ENCODE measurements at places on chromosomes 16 and 17.
A peak's percentile ranks its signal among the peaks of the same experiment; 100 is the strongest.

- DNase-seq: no peak
Observed at GRCh38 chr17:19664821-19665181, 16.2 kb downstream of the ALDH3A2 start.

- DNase-seq: no peak
Observed at GRCh38 chr17:60525328-60525684, 736 bp downstream of the APPBP2 start.

GRCh38 chr16:79261481-79261940, 339.0 kb downstream of the MAF start:
- DNase-seq: no peak

DNA sequence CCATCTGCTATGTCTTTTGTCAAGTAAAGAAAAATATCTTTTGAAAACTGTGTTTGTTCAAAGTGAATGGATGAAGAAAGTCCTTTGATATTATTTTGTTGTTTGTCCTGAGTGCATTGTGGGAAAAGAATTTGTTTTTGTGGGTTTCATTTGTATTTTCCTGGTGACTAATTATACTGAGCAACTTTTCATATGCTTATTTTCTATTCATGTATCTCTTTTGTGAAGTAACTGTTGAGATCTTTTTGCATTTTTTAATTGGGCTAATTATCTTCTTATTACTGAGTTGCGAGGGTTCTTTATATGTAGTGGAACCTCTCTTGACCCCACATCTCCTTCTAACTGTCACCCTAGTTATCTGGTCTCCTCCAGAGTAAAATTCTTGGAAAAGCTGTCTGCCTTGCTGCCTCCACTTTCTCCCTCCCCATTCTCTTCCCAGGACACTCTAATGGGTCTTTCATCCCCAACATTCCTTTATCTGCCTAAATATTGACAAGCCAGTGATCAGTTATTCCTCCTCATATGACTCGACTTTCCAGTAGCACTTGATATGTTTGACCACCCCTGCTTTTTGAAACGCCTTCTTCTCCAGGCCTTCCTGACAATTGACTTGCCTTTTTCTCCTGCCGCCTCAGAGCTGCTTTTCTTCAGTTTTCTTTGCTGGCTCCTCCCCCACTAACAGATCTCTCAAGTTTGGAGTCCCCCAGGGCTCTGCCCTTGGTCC, 117.6 kb upstream of the HAS3 start:
- DNase-seq: no peak

GRCh38 chr16:17467923-17468540, 2.7 kb downstream of the XYLT1 start:
- DNase-seq: peak; percentile 69

DNA sequence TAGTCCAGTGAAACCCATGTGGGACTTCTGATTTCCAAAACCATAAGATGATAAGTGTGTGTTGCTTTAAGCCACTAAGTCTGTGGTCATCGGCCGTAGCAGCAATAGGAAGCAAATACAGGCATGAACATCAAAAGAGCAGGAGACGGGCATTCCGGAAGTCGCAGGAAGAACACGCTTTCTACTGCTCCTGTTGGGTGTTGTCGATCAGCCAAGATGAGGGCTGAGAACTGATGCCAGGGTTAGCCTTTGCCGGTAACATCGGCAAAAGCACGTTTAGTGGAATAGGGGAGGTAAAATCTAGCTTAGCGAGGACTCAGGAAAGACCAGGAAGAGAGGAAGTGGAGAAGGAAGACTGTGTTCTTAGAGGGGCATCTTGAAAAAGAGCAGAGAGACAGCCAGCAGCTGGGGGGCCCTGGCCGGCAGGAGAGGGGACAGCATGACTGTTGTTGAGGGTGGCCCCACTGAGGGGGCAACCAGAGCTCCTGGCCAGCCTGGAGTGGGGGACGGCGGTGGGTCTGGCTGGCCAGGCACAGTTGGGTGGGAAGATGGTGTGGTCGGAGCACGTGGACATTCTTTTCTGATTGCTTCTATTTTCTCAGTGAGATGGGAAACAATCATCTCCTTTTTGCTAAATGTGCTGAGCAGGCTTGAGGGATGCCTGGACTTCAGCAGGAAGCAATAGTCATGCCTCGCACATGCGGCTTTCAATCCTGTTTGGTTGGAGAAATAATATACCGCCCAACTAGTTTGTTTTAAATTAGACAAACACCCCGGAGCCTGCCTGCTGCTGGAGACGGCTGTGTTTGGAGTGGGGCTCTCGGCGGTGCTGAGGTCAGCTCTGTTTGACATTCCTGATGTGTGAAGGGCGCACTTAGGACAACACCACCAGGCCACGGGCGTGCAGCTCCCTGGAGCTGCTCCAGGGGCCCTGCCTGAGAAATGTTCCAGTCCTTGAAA, 109.9 kb downstream of the METRNL start:
- peak; percentile 16 for DNase-seq

DNA sequence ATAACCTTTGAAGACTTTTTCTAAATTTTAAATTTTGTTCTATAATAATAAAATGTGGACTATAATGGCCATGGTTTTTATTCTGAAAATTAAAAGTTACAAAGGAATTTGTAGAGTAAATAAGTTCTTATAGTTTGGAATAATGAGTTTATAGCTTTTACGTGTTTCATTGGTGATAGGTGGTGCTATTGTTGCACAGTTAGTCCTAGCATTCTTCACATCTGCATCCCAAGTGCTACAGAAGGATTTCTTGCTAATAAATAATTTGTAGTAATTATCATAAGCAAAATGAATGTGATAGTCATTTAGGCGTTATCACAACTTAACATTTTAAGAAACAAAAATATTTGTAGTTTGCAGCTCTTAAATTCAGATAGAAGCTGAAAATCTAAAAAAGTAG, 67.9 kb downstream of the BCAS3 start:
- DNase-seq: no peak

GRCh38 chr17:7295230-7296180, 1.1 kb upstream of the YBX2 start:
- DNase-seq: no peak

GRCh38 chr16:87463722-87464690, 28.8 kb downstream of the ZCCHC14 start:
- no peak for DNase-seq

- no peak for DNase-seq
Observed at GRCh38 chr16:16150117-16150877, 73.0 kb downstream of the ABCC6 start.

- DNase-seq: no peak
Observed at GRCh38 chr17:41547921-41548843, 20.1 kb upstream of the KRT19 start.

DNA sequence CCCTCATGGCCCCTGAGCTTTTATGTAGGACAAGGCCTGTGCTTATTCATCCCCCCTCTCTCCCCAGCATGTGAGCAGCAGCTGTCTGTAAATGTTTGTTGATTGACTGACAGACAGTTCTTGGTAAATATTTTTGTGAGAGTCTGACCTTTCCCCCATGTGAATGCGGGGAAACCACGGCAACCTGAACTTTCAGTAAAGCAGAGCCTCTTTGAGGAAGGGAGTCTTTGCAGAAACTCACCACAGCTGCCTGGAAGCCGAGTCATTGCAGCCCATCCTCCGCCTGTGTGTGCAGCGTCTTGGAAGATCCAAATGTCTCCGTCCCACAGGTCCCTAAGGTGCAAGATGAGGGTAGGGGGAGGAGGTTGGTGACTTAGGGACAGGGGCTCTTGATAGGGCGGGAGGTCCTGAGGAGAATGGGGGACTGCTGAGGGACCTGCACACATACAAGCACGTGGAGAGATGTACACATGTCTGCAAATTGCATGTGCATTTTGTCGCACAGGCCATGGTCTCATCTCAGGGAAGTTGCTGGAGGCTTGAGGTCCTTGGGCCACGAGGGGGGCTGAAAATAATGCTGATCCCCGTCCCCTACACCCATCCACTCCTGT, 23.0 kb upstream of the IL21R start:
- no peak for DNase-seq

DNA sequence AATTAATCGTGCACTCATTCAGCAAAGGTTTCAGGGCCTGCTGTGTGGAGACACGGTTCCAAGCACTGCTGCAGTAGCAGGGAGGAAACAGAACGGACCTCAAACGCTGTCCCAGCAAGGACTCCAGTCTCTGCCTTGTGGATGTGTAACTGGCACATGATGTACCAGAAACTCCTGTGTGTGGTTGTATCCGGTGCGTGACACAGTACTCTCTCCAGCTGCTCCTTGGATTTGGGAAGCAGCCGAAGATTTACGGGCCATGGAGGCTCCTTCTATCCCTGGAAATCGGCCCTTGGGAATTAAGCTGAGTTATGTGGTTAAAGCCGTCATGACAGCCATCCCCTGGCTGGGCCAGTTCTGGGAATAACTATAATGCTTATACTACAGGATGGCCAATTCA, 8.5 kb upstream of the ANKRD11 start:
- DNase-seq: no peak

DNA sequence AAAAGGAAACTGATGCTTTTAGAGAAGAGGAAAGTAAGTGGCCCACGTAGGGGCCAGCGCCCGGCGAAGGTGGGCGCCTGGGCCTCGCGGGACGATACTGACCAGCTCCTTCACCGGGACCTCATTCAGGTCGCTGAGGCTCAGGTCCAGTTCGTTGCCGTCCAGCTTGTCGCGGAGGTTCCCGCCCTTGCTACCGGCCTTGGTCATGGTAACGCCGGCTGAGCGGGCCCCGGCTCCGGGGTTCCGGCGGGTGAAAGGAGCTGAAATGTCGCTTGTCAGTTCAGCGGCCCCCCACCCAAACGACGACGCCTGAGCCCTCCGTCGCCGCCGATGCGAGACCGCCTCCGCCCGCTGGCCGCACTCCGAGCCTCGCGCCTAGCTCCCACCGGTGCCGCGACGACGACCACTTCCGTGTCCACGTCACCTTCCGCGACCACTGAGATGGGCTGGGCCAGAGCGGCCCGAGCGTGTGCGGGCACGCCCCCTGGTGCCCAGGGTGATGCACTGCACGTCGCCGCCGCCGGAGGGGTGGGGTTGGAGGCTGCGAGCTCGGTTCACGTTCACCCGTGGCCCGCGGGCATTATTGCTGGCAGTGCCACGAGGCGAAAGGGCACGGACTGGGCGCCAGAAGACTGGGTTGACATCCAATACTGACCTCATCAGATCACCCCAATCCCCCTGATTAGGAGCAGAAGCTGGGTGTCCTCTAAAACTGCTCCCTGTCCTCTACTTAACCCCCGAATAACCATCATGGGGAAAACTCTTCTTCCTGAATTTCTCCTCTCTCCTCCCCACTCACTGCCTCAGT, at the start of gene LRRC59:
Gene LRRC59, minus strand, starts transcription at position 413 of the 808 bp plus-strand sequence. Its CDS starts 206 bp downstream, at position 207.
- peak; percentile 95 for DNase-seq

GRCh38 chr16:50644729-50645128, 36.4 kb downstream of the SNX20 start:
- no peak for DNase-seq

DNA sequence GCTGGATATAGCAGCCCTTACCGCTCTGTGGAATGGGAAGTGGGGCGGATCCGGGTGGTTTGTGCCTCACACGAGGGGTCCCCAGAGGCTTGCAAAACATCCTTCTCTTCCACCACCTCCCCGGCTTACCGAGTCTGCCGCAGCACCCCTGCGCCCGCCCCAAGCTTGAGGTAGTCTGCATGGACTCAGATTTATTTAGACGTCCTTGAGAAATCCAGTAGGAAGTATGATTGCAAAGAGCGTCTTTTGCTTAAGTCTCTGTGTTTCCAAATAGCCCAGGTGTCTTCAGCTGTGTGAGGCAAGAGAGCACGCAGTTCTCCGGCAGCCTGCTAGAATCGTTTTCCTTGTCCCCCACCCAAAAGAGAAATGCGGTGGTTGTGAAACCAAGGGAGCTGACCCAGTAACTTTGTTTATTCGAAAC, 2.4 kb downstream of the KIAA0513 start:
- no peak for DNase-seq

- no peak for DNase-seq
Observed at GRCh38 chr16:4345836-4346781, 5.0 kb downstream of the PAM16 start.

- DNase-seq: peak; percentile 59
Observed at GRCh38 chr17:34998205-34998604, 17.9 kb downstream of the LIG3 start.

DNA sequence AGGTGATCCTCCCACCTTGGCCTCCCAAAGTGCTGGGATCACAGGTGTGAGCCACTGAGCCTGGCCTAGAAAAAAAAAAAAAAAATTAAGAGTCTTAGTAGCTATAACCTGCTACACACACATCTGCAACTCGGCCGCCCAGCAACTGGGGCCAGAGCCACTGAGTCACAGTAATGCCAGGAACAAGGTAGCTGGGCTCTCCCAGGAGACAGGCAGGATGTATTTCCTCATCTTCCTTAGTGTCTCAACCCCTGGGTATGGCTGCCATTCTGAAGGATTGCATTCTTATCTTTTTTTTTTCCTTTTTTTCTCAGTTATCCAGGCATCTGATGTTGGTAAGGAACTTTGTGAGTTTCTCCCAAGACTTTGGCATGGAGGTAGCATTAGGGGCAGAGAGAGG, 7.1 kb upstream of the PSMD3 start:
- DNase-seq: no peak

GRCh38 chr17:42618442-42619150, 9.1 kb downstream of the TUBG1 start:
- no peak for DNase-seq

DNA sequence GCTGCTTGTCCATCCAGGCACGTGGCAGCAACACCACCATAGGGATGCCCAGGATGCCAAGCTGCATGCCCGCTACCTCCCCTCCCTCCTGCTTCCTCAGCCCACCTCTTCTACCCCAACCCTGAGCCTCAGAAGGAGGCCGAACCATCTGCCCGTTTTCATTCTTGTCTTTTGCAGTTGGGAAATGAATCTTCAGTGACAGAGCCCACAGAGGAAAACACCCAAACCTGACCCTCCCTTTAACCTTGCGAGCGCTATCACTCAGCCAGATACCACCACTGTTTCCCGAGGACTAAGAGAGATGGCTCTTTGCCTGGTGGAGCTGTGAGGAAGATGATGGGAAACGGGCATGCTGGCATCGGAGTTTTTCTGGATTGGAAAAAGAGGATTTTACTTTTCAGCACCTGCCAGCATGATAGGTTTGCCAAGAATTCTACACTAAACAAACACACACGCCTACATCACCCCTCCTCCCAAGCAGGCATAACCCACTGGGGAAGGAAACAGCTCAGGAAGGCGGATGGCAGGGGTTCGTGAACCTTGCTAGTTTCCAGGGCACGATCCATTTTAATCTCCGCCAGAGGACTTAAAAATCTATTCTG, 457.4 kb downstream of the SLC39A11 start:
- DNase-seq: no peak

Measured in mesothelial cell of epicardium (in vitro differentiated cells).